ENCODE measurements at places on chromosomes 3 and 15.

DNA sequence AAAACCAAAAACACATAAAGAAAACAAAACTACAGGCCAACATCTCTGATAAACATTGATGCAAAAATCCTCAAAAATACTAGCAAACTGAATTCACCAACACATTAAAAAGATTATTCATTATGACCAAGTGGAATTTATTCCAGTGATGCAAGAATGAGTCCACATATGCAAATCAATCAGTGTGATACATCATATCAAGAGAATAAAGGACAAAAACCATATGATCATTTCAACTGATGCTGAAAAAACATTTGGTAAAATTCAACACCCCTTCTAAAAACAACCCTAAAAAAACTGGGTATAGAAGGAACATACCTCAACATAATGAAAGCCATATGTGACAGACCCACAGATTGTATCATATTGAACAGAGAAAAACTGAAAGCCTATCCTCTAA, 265.6 kb upstream of the DCBLD2 start:
- no peak for DNase-seq

GRCh38 chr15:79132770-79133169, 42.2 kb upstream of the RASGRF1 start:
- DNase-seq, result no peak

DNA sequence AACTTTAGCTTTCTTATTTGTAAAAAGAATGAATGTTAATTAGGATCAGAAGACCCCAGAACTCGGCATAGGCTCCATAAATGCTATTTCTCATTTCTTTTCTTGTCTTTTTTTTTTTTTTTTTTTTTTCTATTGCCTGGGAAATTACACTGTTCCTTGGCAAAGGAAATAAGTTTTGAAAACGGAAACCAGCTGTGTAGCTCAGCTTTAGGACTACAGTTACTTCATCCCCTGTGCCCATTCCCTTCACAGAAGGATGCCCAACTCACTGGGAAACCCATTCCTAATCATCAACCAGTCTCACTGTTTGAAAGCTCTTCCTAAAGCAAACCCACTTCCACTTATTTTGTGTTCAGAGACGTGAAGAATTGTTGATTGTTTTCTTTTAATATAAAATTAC, 254.0 kb upstream of the IL12A start:
- no peak for DNase-seq

- no peak for DNase-seq
Measured at GRCh38 chr3:50657407-50657806, 17.3 kb upstream of the DOCK3 start.

DNA sequence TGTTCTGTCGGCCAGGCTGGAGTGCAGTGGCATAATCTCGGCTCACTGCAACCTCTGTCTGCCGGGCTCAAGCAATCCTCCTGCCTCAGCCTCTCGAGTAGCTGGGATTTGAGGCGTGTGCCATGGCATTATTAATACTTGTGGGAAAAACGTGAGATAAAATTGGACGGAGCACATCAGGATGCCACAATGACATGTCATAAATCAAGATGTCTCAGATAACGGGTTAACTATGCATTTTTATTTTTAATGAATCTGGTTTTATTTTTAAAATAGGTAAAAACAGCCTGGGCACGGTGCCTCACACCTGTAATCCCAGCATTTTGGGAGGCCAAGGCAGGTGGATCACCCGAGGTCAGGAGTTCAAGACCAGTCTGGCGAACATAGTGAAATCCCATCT, 212.8 kb downstream of the TBC1D5 start:
- no peak for DNase-seq

DNA sequence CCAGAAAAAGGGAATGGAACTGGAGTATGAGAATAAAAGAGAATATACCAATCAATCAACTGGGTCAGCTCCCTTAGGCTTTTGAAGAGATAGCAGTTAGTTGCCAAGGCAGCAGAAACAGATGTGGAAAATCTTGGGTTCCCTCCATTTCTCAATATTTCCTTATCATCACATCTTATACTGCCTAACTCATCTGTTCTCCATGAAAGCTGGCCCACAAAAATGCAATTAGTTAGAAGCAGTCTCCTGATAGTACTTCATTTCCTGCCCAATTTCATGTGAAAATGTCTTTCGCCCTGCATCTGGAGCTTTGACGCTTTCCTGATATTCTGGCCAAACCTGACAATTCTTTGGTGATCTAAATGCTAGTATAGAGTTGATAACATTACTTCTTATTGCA, 30.1 kb upstream of the SPTSSB start:
- DNase-seq, result no peak

DNA sequence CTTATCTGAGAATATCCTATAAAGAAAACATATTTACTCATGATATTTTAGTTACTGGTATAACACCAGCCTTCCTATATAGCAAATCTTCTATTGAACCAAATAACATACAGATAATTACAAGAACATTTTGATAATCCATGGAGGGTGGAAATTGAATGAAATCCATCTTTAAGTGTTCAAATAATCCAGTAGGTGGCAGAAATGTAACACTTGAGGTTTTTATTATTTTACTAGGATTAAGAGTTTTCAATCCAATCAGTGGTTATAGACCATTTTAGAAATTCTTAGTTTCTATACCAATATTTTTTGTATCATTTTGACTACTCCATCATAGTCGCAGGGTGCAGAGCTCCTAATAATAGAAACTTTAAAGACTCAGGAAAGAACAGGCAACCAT, 101.9 kb upstream of the KCNH8 start:
- DNase-seq, result no peak

DNA sequence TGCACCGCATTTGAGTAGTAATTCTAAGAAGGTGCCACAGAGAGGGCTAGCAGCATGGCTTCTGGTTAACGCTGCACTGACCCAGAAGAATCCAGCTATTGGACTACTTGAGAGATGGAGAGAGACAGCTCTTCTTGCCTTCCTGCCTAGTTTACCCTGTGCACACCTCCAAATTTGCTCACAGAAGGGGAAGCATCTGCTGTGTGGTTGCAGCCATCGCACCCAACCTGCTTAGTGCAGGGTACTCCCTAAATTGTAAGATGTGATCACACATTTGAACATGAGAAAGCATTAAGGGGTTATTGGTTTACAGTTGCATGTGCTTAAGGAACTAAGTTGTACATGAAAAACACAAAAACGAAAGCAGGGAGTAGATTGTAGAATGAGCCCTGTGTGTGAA, 122.1 kb downstream of the FOXB1 start:
- DNase-seq, result no peak

DNA sequence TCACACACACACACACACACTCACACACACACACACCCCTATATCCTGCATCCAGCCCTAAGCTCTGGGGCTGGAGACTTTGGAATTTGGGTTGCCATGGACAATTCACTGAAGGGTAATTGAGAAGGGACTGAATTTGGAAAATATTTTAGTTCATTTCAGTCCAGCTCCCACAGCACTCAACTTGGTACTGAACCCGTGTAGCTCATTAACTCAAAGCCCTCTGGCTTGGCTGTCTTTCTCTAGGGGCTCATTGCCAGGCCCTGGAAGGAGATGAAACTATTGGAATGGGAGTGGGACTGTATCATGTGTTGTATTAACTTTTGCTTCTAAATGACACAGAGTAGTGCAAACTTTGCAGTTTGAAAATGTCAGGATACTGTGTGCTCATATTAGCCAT, 157.3 kb downstream of the EPHB1 start:
- DNase-seq, result no peak

DNA sequence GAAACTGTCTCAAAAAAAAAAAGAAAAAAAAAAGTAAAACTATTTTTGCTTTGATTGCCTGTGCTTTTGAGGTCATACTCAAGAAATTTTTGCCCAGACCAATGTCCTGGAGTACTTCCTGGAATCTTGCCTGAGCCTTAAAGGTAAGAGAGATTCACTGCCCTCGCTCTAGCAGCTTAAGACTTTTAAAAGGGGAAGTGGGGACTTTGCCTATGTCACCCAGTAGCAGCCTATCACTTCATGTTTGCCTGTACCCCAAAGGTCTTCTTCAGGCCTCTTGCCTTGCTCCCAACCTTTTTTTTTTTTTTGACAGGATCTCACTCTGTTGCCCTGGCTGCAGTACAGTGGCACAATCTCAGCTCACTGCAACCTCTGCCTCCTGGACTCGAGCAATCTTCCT, 18.9 kb upstream of the GOLGB1 start:
- no peak for DNase-seq

GRCh38 chr15:44711743-44712345, 527 bp downstream of the B2M start:
- peak; percentile 0 for DNase-seq

DNA sequence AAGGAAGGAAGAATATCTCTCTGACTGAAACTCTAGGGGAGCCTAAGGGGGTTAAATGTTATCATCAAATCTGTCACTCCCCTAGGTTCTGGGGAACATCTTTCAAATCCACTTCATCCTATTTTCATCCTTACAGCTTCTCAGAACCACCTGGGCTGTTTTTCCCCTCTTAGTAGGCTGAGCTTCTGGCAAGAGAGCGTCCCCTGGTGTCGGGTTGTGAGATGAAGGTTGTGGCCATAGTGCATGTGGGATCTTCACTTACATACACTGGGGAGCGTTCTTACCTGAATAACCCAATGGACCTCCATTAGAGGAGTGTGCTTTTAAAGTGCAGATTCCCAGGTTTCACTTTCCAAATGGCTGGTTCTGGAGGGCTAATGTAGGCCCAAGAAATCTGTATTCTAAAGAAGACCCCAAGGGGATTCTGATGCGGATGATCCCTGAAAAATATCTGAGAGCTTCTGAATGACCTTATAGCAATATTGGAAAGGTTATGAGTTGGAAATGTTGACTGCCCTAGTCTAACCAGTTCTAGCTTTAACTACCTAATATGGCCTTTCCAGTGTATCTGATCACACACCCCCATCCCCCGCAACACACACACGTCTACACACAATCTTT, 663.7 kb downstream of the AGBL1 start:
- no peak for DNase-seq

- DNase-seq, result no peak
Measured at GRCh38 chr3:148089171-148089570, 608.5 kb upstream of the AGTR1 start.

DNA sequence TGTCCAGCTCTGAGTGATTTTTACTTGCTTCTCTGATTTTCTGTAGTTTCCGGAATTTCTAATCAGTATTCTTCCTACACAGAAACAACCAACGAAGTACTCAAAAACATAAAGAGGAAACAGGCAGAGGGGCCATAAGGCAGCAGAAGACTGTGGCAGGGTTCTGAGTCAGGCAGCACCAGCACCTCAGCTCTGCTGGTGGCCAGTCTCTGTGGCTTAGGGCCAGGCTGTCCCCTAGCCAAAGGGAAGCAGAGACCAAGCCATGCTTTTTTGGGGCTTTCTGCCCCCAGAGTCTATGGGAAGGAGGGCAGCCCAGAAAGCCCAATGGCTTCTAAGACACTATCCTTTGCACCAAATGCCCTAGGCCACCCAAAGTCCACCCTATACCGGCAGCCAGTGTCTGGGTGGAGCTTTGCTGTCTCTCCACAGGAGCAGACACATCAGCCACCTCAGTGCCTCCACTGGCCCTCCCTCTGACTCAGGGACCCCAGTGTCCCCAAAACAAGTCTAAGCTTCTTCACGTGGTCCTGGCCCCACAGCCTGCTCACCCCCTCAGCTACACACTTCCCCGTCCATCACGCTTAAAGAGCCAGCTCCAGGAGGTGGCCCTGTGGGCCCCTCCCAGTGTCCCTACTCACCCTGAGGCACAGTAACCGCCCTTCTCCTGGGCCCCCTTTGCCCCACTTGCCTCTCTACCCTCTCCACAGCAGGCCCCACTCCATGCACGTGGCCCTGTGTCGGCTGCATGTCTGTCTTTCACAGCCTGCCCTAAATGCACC, 46.2 kb downstream of the CCDC12 start:
- DNase-seq, result no peak

DNA sequence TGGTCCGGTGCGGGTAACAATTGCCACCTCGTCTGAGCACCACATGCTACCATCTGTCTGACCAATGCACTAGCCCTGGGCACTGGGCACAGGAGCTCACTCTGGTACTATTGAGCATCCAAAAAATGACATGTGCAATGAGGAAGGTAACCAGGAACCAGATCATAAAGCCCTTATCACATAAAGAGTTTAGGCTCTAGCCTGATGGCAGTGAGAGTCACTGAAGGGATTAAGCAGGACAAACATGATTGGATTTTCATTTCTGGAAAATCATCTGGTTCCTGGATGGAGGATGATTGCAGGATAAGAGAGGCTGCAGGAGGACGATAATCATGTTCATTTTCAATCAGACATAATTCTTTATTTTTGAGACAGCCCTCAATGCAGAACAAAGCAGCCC, 12.4 kb downstream of the NDUFB4 start:
- DNase-seq, result no peak

GRCh38 chr15:96292635-96293034, 37.9 kb upstream of the NR2F2 start:
- no peak for DNase-seq

GRCh38 chr3:166731701-166732100, 648.4 kb downstream of the ZBBX start:
- no peak for DNase-seq
